ENCODE measurements at places on chromosomes 12 and 14. TPM values are rescaled to one million over a fixed set of nuclear protein-coding genes. Genes with fewer than 3 reads are reported as not detected.

Gene POTEM
- total RNA-seq = not detected

Gene RPGRIP1
- total RNA-seq = 0.17 TPM

Gene PPP1R3E
- total RNA-seq = 11.2 TPM

Gene CPNE6
- total RNA-seq = 0.31 TPM

Gene PDE3A
- total RNA-seq = 46.9 TPM

Gene LTBR
- total RNA-seq = 129 TPM

DNA sequence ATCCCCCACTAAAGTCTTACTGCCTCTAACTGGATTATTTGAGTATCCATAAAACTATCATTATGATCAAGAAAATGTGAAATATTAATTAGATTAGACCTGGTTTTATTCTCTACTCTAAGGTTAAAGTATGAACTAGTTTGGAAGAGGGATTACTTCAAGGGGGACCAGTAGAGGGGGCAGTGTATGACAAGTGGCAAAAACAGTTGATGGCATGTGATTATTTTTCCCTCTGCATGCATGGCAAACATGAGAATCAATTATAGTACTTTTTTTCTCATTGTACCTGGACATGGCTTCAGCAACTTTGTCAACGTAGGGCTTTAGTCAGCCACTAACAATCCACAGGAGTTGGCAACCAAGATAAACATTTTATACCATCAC is 145.0 kb upstream of the SLC38A2 start:
- no peak for DNase-seq

DNA sequence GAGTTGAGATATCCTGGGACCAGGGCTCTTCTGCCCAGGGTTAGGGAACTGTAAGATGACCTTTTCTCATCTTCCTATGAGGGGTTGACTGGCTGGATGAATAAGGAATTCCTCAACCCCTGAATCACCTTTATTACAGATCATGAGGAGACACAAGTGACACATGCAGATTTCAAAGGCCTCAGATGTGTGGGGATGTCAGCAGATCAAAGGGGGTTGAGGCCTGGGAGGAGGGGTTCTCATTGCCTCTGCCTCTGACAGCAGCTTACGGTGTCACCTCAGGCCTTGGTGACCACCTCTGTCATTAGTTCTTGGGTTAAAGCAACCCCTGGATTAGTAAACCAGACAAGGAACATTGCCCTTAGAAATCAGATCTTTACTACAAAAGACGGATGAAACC is 2.1 kb upstream of the KRT72 start:
- DNase-seq = no peak

DNA sequence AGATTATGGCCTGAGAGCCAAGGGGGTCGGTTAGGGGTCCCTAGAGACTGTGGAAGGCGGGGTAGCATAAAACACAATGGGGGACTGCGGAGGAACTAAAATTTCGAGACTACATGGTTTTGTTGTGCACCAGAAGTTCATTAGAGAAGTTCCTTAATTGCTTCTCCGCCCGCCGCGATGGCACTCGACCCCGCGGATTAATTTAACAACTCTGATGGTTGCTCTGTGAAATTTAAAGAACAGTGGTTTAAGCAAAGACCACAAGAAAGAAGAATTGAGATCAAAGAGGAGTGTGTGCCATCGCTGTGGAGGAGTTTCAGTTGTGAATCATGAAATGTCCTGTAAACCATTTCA is 1.4 kb upstream of the CCDC88C start:
- no peak for DNase-seq

- no peak for DNase-seq
These were observed 28.1 kb upstream of the CFL2 start for GRCh38 chr14:34742270-34743115.

GRCh38 chr14:35471803-35472202 is 62.2 kb upstream of the INSM2 start:
- DNase-seq = no peak

DNA sequence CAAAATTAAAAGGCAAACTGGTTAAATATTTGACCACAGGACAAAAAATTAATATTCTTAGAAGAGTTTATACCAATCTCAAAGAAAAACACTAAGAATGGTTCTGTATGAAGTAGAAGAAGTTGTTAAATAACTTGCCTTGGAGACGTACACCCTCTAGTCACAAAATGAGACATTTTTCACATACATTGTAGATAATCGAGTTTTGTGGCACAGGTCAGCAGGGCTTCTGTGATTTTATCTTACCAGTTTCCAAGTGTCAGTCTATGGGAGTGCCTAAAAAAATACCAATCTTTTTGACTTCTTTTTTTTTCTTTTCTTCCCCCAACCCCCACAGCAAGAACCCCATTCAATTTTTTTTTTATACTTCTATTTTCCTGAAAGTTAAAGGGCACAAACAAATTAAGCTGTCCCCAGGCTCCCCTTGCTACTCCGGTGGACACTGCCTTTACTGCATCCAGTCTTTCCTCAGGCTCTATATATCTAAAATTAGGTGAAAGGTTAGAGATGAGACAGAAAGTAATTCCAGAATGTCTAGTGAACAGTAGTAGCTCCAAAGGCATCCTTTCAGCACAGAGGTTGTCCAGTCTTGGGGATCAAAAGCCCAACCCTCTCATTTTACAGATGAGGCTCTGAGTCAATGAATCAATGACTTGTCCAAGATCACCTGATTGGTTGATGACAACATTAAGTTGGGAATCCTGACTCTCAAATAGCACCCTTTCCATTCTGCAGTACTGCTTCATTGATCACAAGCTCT is 6.2 kb downstream of the LIMA1 start:
- no peak for DNase-seq

DNA sequence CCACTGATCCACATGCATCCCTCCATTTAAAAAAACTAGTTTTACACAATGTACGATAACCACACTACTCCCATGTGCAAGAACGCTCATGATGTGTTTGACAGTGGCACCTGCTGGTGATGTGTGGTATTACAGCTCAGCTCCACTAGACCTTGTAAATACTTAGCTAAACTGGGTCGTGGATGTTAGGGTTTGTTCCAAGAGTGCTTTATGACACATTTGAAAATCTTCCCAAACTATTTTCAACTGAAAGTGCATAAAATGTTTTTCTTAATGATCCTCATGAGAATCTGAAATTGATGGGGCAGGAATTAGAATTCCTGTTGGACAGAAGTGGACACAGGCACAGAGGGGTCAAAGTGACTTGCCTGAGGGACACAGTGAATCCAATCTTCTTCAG is 99.2 kb downstream of the SCARB1 start:
- no peak for DNase-seq

DNA sequence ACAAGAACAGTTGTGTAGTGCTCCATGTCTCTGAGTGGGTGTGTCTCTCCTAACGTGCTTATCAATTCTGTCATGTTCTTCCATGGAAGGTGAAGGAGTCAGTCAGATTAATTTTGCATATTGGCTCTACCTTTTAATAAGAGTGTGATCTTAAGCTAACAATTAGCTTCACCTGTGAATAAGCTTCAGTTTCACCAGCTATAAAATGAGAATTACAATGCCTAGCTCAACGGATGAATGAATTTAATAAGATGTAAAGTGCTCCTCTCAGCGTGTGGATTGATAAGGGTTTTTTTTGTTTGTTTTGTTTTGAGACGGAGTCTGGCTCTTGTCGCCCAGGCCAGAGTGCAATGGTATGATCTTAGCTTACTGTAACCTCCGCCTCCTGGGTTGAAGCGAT is 32.7 kb downstream of the CCDC175 start:
- DNase-seq = no peak
